Stimulated activated CD8-positive, alpha-beta memory T cell treated with anti-CD3 and anti-CD28 coated beads, Interleukin-4, amount 100 ng/mL, for 1 hour (primary cell): ENCODE measurements at places on chromosomes 4 and X.

GRCh38 chr4:37780444-37781130 lies 45.9 kb upstream of the PGM2 start:
- peak; percentile 35 for DNase-seq

GRCh38 chr4:94595880-94596483 lies 144.2 kb downstream of the PDLIM5 start:
- no peak for DNase-seq

DNA sequence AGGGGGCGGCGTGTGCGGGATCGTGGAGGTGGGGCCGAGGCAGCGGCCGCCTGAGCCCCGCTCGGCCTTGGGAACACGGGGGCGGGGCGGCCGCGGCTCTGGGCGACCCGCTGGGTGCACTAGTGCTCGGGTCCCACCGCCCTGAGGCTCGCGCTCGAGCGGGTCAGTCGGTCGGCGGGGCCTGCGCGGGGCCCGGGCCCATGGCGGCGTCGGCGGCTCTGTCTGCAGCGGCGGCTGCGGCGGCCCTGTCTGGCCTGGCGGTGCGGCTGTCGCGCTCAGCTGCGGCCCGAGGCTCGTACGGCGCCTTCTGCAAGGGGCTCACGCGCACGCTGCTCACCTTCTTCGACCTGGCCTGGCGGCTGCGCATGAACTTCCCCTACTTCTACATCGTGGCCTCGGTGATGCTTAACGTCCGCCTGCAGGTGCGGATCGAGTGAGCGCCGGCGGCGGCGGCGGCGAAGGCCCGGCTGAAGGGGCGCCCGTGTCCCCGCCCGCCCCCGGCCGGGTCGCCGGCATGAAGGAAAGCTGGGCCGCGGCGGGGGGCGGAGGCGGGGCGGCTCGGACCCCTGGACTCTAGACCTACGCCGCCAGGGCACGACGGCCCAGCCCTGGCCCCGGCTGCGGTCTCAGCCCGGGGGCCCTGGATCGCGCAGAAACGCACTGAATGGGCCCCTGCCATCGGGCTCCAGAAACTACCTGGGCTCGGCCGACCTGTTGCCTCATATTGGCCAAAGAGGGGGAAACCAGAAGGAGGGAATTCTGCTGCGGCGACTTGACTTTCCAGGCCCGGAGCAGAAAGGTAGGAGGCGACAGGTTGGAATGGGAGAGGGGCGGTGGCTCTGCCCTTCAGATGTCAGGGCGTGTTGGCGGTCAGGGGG lies at the start of gene SMIM10L2A:
Gene SMIM10L2A (plus strand): TSS at position 13 of the 878 bp plus-strand sequence. CDS start 188 bp downstream, at position 201.
- no peak for DNase-seq

- no peak for DNase-seq
Measured at GRCh38 chrX:119251386-119251785, 15.3 kb downstream of the PGRMC1 start.

DNA sequence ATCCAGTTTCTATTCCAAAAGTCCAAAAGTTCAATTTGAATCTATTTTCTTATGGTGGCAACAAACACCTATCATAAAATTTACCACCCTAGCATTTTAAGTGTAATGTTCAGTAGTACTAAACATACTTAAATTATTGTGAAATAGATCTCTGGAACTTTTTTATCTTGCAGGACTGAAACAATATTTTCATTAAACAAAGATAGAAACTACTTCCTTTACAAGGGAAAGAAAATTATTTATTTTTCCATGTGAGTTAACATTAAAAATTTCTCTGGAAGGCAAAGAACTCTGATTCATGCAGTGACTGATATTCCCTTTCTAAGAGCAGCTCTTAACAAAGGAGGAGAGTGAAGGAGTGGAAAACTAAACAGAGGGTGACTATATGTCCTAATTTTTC lies 40.2 kb downstream of the ADH7 start:
- DNase-seq, result no peak

DNA sequence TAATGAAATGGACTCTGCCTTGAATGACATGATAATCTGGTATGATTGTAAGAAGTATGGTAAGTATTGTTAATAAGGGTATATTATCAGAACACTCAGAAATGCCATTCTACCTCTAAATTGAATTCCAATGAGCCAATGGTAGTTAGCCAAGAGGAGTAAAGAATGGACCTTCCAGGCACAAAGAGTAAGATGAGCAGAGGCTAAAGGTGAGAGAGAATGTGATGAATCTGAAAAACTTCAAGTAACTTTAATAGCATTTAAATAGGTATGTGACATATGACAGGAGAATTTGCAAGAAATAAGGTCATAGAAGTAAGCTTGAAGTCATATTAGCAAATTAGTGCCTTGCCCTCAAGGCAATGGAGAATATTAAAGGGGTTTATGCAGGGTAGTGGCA lies 152.4 kb downstream of the BANK1 start:
- DNase-seq, result no peak

DNA sequence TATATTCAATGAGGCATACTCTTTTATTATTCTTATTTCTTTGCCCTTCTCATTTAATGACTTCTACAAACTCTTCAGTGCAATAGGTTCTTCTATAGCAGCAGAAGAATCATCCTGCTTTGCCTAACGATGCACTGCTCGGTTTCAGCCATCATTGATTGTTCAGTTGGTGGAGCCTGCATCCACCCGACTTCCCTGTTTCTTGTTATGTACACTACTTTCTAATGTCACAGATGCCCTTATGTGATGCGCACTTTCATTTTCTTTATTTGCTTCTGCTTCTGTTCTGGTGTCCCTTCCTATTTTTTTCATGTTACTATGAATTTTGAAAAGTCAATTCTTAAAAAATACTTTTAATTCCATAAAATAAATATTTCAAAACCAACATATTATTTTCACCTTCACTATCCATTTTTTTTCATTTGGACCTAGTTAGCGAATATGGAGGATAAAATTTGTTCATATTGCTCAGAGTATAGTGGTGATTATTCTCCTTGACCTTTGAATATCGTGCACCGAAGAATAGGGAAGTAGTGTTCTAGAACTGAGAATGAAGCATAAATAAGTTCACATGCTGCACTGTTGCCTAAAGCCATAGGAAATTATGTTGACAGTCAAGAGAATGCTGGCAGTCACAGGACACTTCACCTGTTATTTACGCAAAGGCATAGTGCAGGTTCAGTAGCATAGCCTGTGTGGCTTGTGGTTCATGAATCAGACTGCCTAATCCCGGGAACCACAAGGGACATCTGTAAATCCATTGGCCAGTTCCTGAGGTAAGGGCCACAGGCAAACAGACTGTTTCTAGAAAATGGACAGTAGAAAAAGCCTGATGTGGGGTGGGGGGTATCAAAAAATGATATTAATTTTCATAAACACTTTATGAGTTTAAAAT lies 21.3 kb upstream of the SFRP2 start:
- DNase-seq, result no peak

DNA sequence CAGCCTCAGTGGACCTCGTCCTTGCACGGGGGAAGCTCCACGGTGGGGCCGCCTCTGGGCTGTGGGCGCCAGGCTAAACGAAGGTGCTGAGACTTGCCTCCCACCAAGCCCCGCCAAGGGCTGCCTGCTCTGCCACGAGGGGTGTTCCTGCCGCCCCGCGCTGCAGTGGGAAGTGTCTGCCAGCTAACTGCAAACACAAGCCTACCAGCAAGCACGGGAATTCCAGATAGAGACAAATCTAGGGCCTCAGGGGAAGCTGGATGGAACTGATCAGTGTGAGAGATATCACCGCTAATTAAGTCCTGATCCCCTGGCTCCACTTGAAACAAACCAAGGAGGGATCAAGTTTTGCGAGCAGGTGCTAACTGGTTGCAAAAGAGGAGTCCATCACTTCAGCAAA lies 181.6 kb upstream of the LEF1 start:
- no peak for DNase-seq

DNA sequence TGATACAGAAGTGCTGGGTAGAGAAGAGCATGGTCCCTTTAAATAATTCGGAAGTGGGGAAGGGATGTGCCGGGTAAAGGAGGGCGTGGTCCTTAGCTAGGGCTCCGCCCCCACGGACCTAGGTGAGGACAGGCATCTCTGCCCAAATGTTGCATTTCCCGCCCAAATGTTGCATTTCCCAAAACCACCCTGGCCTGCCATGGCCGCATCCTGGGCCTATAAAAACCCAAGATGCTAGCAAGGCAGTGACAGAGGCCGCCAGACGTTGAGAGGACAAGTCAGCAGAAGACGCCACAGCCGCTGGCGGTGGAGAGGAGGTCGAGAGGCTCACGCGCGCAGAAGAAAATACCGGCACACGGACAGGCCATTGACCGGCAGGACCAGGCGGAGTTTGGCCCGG lies 46.1 kb downstream of the ZFP42 start:
- DNase-seq, result no peak
